Immature natural killer cell (primary cell): ENCODE measurements at places on chromosomes 6 and 20. TPM values are rescaled to one million over a fixed set of nuclear protein-coding genes. Genes with fewer than 3 reads are reported as not detected.

GRCh38 chr20:8425802-8426201 lies 293.7 kb downstream of the PLCB1 start:
- peaks cover 39% of the 10 kb centered on the region for H3K4me1 ChIP-seq
- H3K36me3 ChIP-seq: no peaks in the 10 kb centered on the region
- no peak overlapping the region for H3K4me3 ChIP-seq
- DNase-seq: no peak

GRCh38 chr6:170257376-170257775 lies 33.5 kb downstream of the DLL1 start:
- no peak overlapping the region for H3K27ac ChIP-seq
- peaks cover 11% of the 10 kb centered on the region for H3K27me3 ChIP-seq
- no peak for DNase-seq

DNA sequence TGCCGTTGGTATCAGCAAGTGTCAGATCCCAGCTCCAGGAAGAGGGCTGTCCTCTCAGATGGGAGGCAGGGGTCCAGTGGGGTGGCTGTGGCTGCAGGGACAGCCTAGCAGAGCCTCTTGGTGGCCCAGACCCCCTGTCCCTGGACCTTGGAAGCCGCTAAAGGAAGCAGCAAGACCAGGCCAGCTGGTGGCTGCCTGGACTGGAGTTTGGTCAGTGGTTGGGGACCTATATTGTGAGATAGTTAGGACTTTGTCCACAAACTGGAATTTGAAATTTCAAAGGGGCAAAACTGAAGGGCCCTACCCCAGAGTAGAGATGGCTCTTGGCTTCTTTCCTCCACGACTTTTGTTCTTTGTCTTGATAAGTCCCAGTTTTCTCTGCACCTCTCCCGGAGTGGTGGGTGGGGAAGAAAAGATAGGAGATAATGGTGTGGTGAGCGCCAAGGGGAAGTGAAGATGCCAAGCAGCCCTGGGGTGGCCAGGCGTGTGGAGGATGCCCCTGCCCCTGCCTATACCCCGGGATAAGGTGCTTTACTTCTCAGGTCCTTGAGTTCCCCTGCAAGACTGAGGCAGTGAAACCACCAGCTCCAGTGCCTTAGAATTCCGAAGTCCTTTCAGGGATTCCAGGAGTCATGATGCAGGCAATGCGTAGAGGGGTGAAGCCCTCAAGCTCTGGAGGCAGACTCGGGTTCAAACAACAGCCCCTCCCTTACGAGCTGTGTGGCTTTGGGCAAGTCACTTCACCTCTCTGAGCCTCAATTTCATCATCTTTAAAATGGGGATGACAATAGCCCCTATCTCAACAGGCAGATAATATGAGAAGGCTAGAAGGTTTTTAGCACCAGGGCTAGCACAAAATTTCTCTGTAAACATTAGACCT lies 40.2 kb downstream of the HNF4A start:
- peaks cover 4% of the 10 kb centered on the region for H3K27me3 ChIP-seq
- H3K27ac ChIP-seq: no peak overlapping the region

DNA sequence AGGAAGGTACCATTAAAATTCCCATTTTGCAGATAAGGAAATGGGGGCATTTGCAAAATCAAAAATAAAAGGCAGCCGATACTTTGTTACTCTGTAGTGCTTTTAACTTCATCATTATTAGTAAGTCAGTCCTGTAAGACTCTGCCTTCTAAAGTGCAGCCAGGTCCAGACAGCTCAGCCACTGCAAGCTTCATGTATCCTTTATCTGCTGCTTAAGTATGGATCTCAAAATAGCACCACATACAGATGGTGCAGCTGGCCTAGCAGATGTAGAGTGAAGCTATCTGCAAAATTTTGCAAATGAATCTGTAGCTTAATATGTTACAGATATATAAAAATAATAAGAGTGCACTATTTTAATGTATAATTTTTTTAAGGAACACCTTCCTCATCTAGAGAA lies 53.4 kb downstream of the NUS1 start:
- no peaks in the 10 kb centered on the region for H3K4me1 ChIP-seq
- no peak for DNase-seq
- H3K27ac ChIP-seq: no peak overlapping the region

- H3K27ac ChIP-seq: peak overlapping the region; percentile 75
- H3K36me3 ChIP-seq: no peaks in the 10 kb centered on the region
- peaks cover 4% of the 10 kb centered on the region for H3K27me3 ChIP-seq
- H3K4me1 ChIP-seq: peaks cover 27% of the 10 kb centered on the region
These were observed 185.4 kb downstream of the BCAS1 start for GRCh38 chr20:53884859-53885541.

- H3K36me3 ChIP-seq: no peaks in the 10 kb centered on the region
- peak overlapping the region; percentile 17 for H3K4me3 ChIP-seq
- DNase-seq: no peak
- H3K27ac ChIP-seq: no peak overlapping the region
- peaks cover 38% of the 10 kb centered on the region for H3K4me1 ChIP-seq
- peaks cover 4% of the 10 kb centered on the region for H3K27me3 ChIP-seq
These were observed 75.5 kb downstream of the ZDHHC14 start for GRCh38 chr6:157456524-157456829.

DNA sequence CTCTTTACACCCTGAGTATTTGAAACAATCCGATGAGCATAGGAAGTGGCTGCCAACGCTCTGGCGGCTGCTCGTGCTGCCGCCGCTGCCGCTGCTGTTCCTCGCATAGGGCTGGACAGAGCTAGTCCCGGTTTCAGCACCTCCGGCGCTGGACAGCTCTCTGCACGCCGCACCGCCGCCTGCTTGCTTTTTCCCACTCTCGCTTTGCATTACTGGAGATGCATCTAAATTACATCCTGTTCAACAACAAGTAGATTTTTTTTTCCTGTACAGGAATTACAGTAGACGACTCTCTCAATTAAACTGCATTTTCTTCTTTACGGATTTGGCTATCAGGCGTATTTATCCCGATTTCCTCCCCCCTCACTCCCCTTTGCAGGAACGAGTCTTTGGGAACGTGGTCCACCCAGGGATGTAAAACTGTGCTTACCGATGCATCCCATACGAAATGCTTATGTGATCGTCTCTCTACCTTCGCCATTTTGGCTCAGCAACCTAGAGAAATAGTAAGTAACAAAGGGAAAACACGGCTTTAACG lies 563.8 kb downstream of the LMBRD1 start:
- H3K4me1 ChIP-seq: no peaks in the 10 kb centered on the region
- H3K36me3 ChIP-seq: no peaks in the 10 kb centered on the region
- H3K27me3 ChIP-seq: peaks cover 2% of the 10 kb centered on the region
- peak; percentile 4 for DNase-seq
- no peak overlapping the region for H3K27ac ChIP-seq
- no peak overlapping the region for H3K4me3 ChIP-seq

FHL5 gene
- polyA plus RNA-seq: not detected

GHRH gene
- not detected for polyA plus RNA-seq

RIPOR2 gene
- 392 TPM for polyA plus RNA-seq

HLA-DOB gene
- 0.45 TPM for polyA plus RNA-seq

DNA sequence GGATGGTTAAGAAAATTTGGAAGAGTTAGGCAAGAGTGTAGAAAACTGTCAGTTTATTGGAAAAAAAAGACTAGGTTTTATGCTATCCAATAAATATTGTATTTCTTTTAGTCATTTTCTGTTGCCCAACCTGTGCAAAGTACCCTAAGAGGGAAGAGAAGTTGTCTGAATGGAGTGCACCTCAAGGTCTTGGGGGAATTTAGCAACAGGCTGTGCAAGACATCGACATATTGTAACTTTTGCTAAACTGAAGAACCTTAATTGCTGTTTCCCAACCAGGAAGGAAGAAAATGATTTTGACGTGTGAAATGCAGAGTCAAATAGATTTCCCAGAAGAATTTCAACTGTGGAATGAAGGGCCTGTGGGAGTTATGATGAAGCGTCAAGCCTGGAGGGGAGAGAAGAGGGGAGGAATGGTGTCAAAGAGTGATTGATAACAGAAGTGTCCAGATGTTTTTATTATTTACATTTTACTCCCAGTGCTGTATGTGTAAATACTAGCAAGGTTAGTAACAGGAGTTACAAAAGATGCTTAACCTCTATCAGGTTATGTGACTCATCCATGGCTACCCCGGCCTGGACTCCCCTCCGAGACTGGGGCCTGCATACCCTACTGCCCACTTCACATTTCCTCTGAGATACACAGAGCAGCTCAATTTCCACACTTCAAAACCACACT lies 246.8 kb downstream of the MYLK4 start:
- no peak overlapping the region for H3K4me3 ChIP-seq
- no peaks in the 10 kb centered on the region for H3K36me3 ChIP-seq
- no peak overlapping the region for H3K27ac ChIP-seq
- DNase-seq: no peak
- H3K27me3 ChIP-seq: peaks cover 7% of the 10 kb centered on the region

PEX6 gene
- 12.2 TPM for polyA plus RNA-seq

GRCh38 chr6:144593392-144593791 lies 308.3 kb downstream of the UTRN start:
- H3K27ac ChIP-seq: no peak overlapping the region
- no peak for DNase-seq
- H3K4me3 ChIP-seq: no peak overlapping the region
- peaks cover 76% of the 10 kb centered on the region for H3K4me1 ChIP-seq

GRCh38 chr6:15362274-15363160 lies 116.6 kb downstream of the JARID2 start:
- H3K4me3 ChIP-seq: no peak overlapping the region
- no peaks in the 10 kb centered on the region for H3K36me3 ChIP-seq
- H3K27me3 ChIP-seq: no peaks in the 10 kb centered on the region
- H3K4me1 ChIP-seq: peaks cover 26% of the 10 kb centered on the region
- DNase-seq: peak; percentile 28
- H3K27ac ChIP-seq: no peak overlapping the region

DNA sequence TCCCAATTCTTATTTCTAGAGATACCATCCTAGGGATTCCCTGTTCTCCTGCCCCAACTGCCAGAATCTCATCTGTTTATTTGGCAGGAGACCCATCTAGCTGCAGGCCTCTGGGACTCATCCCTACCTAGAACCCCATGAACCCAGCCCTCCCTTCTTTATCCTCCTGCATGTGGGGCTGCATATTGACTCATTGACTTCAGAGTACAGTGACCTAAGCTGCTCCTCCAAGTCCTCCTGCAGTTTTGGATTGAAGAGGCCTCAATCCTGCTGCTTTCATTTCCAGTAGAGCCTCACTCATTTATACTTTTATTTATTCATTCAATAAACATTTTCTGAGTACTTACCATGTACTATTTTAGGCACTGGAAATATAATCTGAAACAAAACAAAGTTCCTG lies 11.6 kb downstream of the TMEM200A start:
- H3K27me3 ChIP-seq: no peaks in the 10 kb centered on the region
- no peak for DNase-seq
- H3K27ac ChIP-seq: no peak overlapping the region
- peaks cover 3% of the 10 kb centered on the region for H3K36me3 ChIP-seq
- H3K4me1 ChIP-seq: peaks cover 15% of the 10 kb centered on the region

DIDO1 gene
- 48.8 TPM for polyA plus RNA-seq

DNA sequence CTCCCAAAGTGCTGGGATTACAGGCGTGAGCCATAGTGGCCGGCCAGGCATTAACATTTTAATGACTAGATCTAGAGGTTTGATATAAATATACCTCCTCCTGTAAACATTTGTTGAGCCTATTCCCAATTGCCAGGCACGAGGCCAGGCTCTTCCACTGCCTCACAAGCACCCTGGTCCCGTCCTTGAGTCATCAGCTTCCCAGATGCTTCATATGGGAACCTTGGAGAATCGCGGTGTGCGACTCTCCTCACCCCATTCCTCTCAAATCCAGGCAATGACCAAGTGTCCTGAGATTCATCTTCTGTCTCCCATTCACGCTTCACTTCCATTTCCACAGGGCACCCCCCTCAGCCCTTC lies 35.9 kb upstream of the PIM1 start:
- H3K4me3 ChIP-seq: no peak overlapping the region
- DNase-seq: no peak
- H3K36me3 ChIP-seq: no peaks in the 10 kb centered on the region
- H3K27me3 ChIP-seq: peaks cover 5% of the 10 kb centered on the region
- peak overlapping the region; percentile 97 for H3K27ac ChIP-seq

OARD1 gene
- 41.9 TPM for polyA plus RNA-seq

- peaks cover 27% of the 10 kb centered on the region for H3K36me3 ChIP-seq
- peak overlapping the region; percentile 90 for H3K27ac ChIP-seq
- peak overlapping the region; percentile 89 for H3K4me3 ChIP-seq
- DNase-seq: no peak
- peaks cover 50% of the 10 kb centered on the region for H3K4me1 ChIP-seq
These were observed 1.2 kb downstream of the BRPF3 start for GRCh38 chr6:36197739-36198221.

DNA sequence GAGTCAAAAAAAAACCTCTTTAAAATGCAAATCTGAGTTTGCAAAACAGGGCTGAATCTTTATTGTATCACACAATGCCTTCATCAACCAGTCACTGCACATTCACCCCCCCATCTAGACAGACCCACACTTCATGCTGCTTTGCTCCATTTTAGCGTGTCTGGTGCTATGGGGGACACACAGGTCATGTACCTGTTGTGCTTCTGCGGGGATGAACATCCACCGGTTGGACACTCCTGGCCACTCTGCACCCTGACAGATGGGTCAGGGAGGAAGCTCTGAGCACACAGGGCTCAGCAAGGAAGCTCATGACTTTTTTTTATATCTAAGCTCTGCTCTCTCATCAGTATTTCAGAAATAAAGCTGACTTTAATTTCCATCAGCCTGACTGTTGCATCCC lies 136.3 kb downstream of the PRND start:
- no peak overlapping the region for H3K27ac ChIP-seq
- H3K4me3 ChIP-seq: no peak overlapping the region
- no peaks in the 10 kb centered on the region for H3K4me1 ChIP-seq
- H3K27me3 ChIP-seq: no peaks in the 10 kb centered on the region
- DNase-seq: no peak

DNA sequence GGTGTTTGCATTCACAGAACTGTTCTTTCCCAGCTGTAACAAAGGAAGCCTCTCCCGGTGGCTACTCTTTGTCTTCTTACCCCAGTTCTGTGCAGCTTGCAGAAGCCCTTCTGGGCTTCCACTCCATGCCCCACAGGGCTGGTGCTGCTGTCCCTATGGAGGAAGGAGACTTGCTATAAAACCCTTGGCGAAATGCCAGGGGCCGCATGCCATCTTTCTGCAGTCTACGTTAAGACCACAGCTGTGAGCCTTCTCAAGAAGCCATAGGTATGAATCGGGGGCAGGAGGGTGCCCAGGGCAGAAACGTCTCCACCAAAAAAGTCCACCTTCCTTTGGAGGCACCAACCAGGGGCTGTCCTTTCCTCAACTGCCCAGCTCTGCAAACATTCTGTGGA lies 60.7 kb downstream of the PRND start:
- H3K36me3 ChIP-seq: peaks cover 4% of the 10 kb centered on the region
- H3K4me3 ChIP-seq: no peak overlapping the region
- no peaks in the 10 kb centered on the region for H3K27me3 ChIP-seq
- DNase-seq: no peak

DNA sequence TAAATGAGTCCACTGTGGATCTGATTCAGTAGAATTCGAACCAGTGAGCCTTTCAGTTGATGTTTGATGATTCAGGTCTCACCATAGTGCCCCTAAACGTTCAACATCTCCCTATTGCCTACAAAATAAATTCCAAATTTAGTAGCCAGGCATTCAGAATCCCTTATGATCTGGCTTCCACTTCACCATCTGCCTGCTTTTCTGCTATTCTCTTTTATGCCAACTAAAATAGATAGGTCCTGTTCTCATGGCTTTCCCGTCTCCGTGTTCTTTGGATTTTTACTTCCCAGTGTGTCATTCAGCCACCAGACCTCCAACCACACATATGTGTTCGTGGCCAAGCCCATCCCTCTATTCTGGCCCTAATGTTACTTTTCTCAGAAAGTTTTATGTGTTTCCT lies 410.4 kb downstream of the LMBRD1 start:
- no peak overlapping the region for H3K4me3 ChIP-seq
- peaks cover 2% of the 10 kb centered on the region for H3K27me3 ChIP-seq
- H3K27ac ChIP-seq: no peak overlapping the region
- no peak for DNase-seq

XKR7 gene
- polyA plus RNA-seq: not detected

GRCh38 chr20:19212821-19213502 lies 520 bp downstream of the SLC24A3 start:
- DNase-seq: peak; percentile 18
- H3K27me3 ChIP-seq: peaks cover 21% of the 10 kb centered on the region
- no peak overlapping the region for H3K27ac ChIP-seq
- H3K4me3 ChIP-seq: no peak overlapping the region
